Type B pancreatic cell (in vitro differentiated cells): ENCODE measurements at places on chromosomes 16 and 17. TPM values are rescaled to one million over a fixed set of nuclear protein-coding genes. Genes with fewer than 3 reads are reported as not detected.

DNA sequence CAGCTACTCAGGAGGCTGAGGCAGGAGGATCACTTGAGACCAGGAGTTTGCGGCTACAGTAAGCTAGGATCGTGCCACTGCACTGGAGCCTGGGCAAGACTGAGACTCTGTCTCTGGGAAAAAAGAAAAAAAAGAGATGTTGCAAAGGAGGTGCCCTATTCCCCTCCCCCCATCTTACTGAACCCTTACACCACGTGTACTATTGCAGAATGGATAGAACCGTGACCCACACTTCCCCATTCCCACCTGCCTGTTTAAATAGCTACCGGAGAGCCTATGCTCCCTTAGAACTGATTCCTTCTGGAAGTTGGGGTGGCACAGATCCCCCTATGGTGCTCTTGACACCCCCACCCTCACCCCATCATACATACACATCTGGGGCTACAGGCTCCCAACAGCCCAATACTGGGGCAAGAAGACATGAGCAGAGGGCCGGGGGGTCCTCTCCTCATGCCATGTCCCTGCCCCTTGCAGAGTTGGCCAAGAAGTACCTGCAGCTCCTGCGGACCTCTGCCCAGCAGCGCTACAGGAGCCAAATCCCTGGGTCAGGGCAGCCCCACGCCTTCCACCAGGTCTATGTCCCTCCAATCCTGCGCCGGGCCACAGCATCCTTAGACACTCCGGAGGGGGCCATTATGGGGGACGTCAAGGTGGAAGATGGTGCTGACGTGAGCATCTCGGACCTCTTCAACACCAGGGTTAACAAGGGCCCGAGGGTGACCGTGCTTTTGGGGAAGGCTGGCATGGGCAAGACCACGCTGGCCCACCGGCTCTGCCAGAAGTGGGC, 35.7 kb downstream of the NLRC5 start:
- no peak for DNase-seq

DNA sequence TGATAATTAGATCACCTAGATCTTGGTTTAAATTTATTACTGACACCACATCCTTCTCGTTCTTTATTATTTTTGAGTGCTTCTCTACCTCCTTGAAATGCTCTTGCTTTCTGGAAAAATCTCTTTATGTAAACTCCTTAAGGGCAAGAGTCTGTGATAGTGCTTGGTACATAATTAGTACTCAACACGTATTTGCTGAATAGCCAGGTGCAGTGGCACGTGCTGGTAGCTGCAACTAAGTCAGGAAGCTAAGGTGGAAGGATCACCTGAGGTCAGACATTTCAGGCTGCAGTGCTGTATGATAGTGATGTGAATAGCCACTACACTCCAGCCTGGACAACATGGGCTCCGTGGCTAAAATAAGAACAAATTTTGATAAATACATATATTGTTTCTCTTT, 63.0 kb downstream of the PPM1E start:
- no peak for DNase-seq

DNA sequence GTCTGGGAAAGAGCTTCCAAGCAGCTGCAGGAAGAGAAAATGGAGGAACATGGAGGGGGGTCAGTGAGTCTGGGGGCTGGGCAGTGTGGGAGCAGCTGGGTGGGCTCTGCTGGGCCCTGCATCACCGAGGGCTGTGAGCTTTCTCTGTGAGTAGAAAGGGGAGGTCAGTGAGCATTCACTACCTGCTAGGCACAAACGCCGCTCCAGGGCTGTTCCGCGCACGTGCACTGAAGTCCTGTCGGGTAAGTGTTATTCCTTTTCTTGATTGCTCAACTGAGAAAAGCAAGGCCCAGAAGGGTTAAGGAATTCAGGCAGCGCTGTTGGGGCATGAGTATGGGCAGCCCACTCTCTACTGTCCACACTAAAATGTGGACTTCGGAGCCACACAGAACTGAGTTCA, 4.7 kb downstream of the CACNG5 start:
- no peak for DNase-seq

DNA sequence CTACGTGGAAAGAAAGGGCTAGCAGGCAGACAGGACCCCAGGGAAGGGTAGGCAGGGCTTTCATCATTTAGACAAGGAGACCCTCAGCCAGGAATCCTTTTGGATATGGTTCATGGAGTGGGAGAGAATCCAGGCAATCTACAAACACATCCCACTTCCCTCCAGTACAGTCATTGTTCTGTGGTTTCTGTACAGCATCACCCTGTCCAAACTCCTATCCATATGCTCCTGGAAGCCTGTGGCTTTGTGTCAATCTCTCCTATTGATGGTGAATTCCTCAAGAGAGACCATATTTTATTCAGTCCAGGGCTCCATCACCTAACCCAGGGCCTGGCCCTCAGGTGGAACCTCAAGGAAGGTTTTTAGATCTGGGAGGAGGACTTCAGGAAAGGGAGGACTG, 99.2 kb downstream of the SPACA3 start:
- no peak for DNase-seq

DNA sequence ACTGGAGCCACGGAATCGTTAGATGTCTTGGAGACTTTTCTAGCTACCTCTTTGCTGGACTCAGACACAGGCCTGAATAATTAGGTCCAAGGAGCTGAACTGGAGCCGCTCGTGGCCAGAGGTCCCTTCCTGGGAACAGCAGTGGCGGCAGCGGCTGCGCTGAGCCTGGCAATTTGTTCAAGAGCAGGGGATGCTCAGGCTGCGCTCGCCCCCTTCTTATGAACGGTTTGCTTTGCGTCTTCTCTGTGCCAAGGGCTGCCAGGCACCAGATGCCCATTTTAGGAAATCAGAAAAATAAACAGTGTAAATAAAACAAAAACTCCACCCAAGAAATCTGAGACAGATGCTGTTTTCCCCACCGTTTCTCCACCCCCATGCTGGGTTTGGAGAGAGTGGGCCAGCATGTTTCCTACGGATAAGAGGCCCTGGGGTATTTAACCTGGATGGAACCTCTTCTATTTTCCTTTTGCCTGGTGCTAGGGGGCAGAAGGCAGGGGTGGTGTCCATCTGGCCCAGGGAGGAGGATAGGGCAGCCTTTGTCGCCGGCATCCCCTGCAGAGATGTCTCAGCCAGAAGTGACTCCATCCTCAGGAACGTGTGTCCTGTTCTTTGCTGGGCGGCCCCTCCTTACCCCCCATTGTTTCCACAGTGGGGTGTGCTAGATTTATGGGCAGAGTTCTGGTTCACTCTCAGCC, 163.4 kb downstream of the SEC14L1 start:
- no peak for DNase-seq

DNA sequence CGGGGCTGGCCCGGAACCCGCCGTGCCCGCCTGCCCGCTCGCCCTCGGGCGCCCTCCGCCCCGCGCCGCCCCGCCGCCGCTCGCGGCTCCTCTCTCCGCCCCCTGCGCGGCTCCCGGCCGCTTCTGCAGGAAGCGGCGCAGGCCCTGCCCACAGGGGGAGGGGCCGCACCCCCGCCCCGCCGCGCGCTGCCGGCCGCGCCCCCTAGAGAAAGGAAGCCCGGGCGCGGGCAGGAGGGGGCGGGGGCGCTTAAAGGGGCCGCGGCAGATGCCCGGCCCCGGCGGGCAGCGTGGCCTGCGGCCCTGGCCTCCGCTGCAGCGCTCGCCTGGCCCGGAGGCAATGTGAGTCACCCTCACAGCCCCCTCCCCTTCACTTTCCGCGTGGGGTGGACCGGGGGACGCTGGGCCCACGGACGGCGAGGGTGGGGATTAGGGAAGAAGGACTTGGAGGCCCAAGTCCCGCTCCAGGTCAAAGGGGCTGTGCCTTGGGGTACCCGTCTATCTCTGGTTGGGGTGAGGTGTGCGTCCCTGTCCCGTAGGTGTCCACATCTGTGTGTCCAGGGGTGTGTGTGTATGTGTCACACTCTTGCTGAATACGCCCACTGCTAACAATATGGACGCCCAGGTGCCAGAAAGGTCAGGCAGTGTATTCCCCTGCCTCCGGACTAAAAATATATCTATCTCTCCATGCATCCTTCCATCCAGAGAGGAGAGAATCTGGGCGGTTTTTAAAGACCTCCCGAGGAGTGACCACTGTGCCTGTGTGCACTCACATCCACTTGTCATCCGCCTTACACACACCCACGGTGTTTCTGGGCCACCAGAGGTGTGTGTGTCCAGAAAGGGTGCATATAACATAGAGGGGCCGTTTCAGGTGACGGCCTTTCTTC, at the start of gene GIT1:
TSS of gene GIT1 (minus strand) at position 125 of the 887 bp plus-strand sequence. CDS start 270 bp downstream, outside the sequence.
- peak; percentile 88 for DNase-seq

DNA sequence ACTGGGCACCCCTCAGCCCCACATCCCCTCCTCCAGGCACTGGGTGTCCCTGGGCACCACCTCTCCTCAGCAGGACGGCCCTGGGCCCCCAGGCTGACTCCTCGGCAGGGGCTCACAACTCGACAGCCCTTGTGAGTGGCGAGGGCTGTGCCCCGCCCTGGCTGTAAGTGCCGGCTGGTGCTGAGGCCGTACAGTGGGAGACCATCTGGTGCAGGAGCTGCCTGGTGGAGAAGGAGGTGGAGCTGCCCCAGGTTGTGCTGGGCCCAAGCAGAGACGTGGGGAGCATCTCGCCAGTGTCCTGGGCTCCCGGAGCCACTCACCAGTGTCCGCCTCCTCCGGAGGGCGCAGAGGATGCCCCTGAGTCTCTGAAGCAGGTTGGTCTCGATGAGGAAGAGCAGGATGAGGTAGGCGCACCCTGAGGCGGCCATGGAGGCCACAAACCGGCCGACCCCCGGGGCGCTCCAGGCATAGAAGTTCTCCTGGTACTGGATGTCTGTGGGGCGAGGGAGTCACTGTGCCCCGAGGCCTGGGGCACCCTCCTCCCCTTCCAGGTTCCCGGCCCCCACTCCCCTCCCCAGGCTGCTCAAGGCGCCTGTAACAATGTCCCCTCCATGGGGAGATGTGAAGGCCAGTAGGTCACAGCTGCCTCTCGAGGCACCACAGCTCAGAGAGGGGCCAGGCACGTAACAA, 15.1 kb upstream of the RNPS1 start:
- DNase-seq, result no peak

GRCh38 chr17:1592751-1593629, 30.4 kb upstream of the PITPNA start:
- DNase-seq, result no peak

GRCh38 chr17:59234631-59235030, 14.3 kb downstream of the GDPD1 start:
- DNase-seq, result no peak

GRCh38 chr17:56114469-56114868, 38.8 kb upstream of the ANKFN1 start:
- DNase-seq, result no peak

- no peak for DNase-seq
Observed at GRCh38 chr17:80839026-80839345, 152.7 kb upstream of the CHMP6 start.

GRCh38 chr17:42345396-42346073, 42.7 kb downstream of the STAT3 start:
- DNase-seq, result no peak

DNA sequence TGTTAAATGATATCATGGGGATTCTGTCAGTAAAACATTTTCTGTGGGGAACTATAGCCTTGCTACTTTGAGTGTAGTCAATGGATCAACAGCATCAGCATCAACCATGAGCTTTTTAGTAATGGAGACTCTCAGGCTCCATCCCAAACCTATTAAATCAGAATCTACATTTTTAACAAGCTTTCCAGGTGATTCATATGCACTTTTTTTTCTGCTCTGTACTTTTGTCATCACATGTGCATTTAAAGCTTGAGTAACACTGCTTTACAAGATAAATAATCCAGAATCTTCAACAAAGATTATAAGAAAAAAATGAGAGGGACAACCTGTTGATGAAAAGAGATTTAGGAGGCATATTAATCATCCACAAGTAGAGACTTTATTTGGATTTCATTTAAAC, 23.5 kb downstream of the NUP93 start:
- no peak for DNase-seq

DNA sequence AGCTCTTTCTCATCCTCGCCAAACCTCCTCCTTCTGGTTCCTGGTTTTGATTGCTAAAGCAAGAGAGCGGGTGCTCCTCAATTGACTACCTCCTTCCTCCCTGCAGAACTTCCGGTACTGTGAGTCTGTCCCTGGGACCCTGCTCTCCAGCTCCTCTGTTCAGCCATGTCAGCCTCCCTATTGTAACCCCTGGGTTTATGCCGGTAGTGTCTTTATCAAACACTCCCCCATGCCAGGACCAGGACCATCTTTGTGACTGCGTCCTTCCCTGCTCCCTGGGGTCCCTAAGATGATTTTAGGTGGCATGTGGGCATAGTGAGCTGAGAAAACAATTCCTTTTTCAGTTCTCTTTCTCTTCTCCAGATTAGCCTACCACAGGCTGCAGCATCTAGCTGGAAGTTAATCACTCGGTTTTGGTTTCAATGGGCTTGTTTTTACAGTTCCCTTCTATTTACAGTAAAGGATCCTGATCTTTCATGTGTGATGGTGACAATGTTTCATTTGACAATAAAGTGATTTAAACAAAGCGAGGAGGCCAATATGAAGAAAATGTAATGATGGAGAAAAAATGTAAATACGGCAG, 27.7 kb upstream of the IL21R start:
- DNase-seq, result no peak

DNA sequence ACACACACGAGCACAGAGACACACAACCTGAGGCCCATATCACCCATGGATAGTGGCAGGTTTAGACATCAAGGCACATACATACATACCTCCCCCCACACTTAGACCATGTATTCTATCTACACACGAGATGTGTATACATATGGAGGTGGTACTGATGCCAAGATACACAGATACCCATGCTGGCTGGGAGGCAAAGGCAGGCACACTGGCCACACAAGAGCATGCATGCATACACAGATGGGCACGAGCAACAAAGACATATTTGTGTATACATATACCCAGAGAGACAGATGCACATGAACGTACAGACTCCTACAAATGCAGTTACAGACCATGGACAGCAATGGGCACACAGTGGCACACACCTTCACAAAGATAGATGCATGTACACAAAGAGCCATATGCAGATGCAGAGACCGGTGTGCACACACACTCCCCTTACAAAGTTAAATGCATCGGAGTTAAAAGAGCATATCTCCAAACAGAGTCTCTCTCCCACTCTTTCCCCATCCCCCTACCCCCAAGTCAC, 2.0 kb upstream of the C17orf113 start:
- no peak for DNase-seq

Gene KRTAP2-3
- total RNA-seq, result 0.98 TPM in 1 of 2 replicates, not detected in the other

Gene KRT33B
- total RNA-seq, result not detected in 2 replicates

Gene GJC1
- 20.2 and 62.6 TPM in 2 replicates for total RNA-seq

Gene TBX4
- 0.45 and 1.8 TPM in 2 replicates for total RNA-seq
